ENCODE measurements at places on chromosomes 7 and 10. TPM values are rescaled to one million over a fixed set of nuclear protein-coding genes. Genes with fewer than 3 reads are reported as not detected.
A peak's percentile ranks its signal among the peaks of the same experiment; 100 is the strongest.

NRCAM gene
- 5.4 TPM for total RNA-seq

DGKI gene
- 4.7 TPM for total RNA-seq

GRCh38 chr7:88233828-88234227, 14.0 kb upstream of the SRI start:
- no peak for DNase-seq

GRCh38 chr10:34816085-34816496, 995 bp upstream of the PARD3 start:
- DNase-seq, result no peak

GRCh38 chr7:134854816-134855215, 75.4 kb downstream of the CALD1 start:
- no peak for DNase-seq

DNA sequence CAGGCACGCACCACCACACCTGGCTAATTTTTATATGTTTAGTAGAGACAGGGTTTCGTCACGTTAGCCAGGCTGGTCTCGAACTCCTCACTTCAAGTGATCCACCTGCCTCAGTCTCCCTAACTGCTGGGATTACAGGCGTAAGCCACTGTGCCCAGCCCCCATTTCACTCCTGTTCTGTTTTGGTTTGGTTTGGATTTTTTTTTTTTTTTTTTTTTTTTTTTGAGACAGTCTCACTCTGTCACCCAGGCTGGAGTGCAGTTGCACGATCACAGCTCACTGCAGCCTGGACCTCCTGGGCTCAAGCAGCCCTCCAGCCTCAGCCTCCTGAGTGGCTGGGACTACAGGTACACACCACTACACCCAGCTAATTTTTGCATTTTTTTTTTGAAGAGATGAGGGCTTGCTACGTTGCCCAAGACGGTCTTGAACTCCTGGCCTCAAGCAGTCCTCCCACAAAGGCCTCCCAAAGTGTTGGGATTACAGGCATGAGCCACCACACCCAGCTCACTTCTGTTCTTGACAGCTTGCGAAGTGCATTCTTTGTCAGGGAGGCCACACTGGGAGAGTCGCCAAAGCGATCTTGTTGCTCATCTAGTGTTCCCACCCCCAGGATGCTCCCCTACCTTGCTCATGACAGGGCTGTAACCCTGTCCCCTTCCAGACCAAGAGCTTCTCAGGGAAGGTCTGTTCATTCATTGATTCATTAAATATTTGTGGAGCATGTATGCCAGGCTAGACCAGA, 229.1 kb downstream of the CUX1 start:
- DNase-seq, result no peak

DNA sequence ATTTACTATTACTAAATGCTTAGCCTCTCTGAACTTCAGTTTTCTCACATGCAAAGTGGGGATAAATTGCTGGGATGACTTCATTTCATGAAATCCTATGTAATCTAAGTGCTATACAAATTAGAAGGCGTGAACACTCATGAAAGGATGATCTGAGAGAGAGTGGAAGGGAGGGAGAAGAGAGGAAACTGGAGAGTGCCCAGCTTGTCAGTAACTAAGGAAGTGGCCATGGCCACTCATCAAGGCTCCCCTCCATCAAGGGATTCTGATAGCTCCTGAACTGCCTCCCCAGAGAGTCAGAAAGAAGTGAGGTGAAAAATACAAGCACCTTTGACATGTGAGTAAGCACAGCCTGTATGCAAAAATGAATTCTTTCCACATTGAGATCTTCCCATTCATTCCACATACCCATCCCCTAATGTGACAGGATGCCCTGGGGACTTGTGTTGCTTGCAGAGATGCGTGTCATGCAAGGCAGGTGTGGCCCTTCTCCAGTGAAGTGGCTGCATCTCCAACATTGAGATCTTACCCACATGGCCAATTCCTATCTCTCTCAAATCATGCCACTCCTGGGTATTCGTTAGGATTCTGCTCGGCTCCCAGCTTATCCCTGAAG, 76.5 kb upstream of the ITPRID1 start:
- DNase-seq, result no peak

- DNase-seq, result peak; percentile 68
Measured at GRCh38 chr10:49592726-49593563, 17.2 kb upstream of the SLC18A3 start.

DNA sequence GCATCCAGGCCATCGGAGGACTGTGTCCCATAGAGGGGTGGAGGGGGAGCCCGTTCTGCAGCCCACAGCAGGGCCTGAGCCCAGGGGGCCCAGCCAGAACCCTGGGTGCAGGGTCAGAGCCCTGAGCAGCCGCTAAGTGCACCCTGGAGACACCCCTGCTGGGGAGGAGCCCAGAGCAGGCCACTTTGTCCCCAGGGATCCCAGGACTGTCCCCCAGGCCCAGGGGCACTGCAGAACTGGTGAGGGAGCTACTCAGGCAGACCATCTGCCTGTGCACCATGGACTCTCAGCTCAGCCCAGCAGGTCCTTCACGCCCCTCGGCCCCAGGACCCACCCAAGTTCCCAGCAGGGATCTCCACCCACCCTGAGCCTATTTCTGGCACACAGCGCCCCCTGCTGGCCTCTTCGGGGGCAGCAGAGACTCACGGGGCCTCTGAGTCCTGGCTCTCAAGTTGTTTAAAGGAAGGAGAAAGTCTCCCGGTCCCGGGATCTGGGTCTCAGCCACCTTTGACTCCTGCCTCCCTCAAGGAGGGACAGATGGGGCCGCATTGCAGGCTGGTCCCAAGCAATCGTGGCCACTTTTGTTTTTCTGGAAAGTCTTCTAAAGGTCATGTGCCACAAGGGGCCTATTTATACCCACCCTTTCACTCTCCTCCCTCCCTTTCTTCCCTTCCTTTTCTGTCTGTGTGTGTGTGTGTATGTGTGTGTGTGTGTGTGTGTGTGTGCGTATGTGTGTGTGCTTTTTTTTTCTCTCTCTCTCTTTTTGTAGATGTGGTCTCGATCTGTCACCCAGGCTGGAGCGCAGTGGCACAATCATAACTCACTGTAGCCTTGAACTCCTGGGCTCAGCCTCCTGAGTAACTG, 90.3 kb downstream of the MYL10 start:
- peak; percentile 37 for DNase-seq

- no peak for DNase-seq
Measured at GRCh38 chr10:86291616-86292340, 74.8 kb downstream of the GRID1 start.

- no peak for DNase-seq
Measured at GRCh38 chr10:64376167-64376566, 855.0 kb downstream of the REEP3 start.

DNA sequence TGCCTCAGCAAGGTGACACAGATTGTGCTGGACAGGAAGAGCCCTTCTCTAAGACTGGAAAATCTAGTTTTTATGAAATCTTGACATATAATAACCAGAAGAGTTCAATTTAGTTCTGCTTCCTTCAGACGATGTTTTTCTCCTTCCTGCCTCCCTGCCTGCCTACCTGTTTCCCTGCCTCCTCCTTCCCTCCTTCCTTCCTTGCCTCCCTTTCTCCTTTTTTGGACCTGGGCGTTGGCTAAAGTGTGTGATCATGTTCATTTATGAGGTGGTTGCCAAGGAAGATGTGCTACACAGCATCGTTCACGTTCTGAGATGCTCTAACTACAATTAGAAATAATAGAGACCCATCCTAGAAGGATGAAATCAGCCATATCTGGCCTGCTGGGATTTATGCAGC, 224.6 kb downstream of the PHTF2 start:
- no peak for DNase-seq

DNA sequence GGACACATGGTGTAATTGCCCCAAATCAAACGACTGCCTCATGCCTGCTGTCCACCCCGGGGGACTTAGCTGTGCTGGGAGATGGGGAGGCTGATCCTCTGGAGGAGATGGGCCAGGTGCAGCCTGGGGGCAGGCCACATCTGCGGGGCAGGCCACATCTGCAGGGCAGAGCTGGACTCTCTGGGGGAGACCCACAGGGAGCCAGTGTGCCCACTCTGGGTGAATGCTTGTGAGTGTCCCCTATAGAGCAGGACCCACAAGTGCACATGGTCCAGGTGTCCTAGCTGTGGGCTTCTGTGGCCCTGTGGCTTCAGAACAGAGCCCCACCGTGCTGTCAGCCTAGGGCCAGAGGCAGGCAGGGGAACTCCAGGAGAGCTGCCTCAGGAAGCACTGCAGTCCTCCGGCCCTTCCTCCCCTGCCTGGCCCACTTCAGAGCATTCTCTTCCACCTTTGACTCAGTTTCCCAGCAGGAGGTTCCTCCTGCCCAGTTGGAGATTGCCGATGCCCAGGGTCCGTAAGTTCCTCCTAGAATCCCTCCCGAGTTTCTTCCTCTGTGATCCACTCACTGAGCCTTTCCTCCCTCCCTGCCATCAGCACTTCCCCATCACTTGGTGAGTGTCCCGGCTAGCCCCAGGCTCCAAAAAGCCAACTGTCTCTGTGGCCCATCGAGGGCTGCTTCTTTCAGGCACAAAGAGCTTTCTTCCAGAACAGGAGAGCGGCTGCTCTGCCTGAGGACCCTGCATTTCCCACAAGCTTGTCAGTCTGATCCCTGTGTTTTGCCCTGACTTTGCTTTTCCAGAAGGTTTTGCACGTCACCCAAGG, 50.3 kb downstream of the ADCYAP1R1 start:
- no peak for DNase-seq

DNA sequence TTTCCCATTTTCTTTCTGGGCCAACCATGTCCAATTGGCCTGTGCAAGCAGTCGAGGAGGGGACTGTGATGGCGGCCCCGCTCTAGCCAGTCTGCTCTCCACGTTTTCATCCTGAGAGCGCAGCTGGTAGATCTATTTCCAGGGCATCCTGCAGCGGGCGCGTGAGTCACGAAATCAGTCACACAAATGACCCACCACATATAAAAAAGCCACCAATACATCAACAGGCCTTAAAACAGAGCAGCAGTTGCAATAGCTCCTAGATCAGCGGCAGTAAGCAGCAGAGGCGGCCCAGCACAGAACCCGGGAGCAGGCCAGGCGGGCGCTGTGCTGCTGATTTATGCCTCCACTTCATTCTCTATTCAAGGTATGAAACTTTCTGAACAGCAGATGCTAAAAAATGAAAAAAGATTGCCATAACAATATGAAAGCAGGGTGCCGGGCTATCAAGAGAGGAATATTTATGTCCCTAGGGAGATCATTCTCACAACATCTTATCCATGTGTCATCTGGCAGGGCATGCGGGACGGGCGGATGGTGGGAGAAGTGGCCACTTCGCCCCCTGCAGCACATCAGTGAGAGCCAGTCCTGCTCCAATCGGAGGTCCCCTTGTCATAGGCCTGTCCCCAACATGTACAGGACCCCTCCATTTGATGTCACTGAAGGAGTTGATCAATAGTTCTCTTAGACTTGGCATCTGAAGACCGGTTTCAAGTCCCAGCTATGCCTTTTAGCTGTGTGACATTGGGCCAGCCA, 98.0 kb upstream of the GPR26 start:
- DNase-seq, result no peak

- no peak for DNase-seq
Measured at GRCh38 chr7:139798221-139798620, 20.4 kb upstream of the HIPK2 start.

DNA sequence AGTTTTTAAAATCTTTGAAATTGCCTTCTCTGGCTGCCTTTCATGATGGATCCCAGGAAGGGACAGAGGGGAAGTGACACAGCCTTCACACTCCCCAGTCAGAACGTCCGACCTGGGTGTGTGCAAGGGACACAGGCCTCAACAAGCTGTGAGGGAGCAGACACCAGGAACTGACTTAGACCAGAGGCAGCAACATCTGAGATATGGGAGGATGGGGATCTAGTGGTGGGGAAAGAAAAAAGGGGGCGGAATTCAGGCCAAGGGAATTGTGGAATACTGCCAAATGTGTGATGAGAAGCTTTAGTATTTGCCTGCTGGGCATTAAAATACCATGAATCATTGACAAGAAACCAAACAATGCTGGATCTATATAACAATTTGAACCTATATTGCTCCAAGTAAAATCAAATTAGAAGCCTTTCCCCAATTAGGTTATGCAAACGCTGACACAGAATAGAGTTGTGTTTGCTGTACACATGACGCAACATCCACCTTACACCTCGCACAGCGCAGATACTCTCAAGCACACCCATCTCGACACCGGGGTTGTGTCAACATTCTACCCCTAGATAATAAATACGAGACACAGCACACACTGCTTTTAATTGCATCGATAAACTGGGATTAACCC, 17.2 kb upstream of the MNX1 start:
- DNase-seq, result no peak

- no peak for DNase-seq
Measured at GRCh38 chr7:141991140-141991539, 4.5 kb upstream of the MGAM start.

DNA sequence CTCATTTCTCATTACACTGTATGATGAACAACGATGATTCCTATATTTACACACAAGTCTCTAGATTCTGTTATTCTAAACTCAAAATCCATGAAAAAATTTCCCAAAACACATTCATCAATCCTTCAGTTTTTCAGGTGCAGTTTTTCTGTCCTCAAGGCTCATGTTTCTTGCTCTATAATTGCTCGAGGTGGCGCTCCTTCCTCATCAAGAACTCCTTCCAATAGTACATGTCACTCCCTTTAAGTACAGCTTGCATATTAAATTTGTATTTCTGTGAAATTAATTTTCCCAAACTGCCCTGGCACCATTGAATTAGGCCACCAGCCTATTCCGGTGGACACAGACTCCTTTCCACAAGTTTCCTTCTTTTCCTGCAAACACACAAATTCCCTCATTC, 188.7 kb upstream of the MINDY3 start:
- DNase-seq, result no peak

GRCh38 chr7:128347647-128348097, 4.0 kb upstream of the RBM28 start:
- DNase-seq, result peak; percentile 65

- DNase-seq, result no peak
Measured at GRCh38 chr7:149284343-149284742, 22.3 kb downstream of the ZNF783 start.

DNA sequence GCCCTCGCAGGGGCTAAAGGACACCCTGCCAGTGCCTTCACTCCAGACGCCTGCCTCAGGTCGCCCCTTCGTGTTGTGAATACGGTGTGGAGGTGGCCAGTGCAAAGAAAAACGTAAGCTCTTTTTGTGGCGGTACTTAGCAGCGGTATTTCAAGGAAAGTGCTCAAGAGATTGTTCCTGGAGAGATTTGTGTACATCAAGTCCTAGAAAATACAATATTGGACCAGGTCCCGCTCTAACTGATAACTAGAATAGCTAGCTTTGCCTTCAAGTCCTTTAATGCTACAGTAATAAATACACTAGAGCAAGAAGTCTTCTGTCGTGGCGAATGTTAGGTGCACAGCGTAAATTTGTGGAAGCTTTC, 689 bp downstream of the PLCE1 start:
- DNase-seq, result peak; percentile 16

- DNase-seq, result no peak
Measured at GRCh38 chr10:8726779-8727084, 672.2 kb downstream of the GATA3 start.

DNA sequence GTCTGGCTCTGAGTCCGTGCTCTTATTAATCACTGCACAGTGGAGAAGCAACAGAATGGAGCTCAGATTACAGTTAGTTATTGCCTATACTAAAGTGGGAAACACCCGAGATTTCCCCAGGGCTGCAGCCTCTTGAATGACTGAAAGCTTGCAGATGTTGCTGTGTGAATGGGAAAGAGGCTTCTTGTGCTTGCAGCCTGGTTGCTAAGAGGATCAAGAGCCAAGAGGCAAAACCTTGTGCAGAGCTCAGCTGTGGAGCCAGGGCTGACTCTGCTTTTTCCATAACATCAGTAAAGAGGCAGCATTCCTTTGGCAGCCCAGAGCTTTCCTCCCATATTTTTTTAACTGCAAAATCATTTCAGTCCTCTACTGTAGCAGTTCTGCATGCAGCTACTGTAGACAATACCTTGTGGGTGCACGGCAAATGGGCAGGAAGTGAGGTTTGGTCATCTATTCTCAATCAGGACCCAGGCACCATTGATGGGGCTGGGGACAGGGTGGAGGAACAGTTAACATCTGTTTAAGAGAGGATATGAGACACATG, 86.5 kb downstream of the RALA start:
- peak; percentile 95 for DNase-seq

All from fibroblast of the aortic adventitia (primary cell).